Daoy (cell line): ENCODE measurements at places on chromosomes 1 and 21.

- DNase-seq: no peak
Observed at GRCh38 chr1:178518894-178519293, 6.0 kb downstream of the TEX35 start.

DNA sequence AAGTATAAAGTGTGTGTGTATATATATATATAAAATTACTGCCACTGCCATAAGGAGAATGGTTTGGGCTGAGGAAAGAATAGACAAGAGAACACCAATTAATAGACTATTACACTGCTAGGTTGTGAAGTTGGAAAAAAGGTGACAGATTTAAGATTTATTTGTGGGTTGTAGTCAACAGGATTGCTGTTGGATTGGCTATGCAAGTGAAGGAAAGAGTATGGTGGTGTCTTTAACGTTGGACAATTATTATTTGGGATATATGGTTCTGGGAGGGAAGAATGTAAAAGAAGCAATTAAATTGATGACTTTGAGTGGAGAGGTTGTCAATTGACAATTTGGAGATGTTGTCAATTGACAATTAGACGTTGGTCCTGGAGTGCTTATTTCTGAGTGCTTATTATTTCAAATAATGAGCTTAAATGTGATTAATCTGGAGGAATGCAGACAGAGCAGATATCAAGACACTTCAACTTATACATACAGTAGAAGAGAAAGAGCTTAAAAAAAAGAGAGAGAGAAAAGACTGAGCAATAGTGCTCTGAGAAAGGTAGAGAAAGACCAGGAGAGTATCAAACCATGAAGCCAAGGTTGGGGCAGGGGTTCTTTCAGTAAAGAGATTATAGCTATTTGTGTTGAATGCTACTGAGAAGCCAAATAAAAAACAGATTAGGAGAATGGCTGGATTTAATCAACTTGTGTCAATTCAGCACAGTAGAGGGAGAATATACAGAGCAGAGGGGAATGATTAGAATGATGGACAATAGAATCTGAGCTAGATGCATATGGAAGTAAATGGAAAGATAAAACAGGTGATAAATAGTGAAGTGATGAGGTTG is 9.7 kb downstream of the PTGS2 start:
- no peak for DNase-seq

DNA sequence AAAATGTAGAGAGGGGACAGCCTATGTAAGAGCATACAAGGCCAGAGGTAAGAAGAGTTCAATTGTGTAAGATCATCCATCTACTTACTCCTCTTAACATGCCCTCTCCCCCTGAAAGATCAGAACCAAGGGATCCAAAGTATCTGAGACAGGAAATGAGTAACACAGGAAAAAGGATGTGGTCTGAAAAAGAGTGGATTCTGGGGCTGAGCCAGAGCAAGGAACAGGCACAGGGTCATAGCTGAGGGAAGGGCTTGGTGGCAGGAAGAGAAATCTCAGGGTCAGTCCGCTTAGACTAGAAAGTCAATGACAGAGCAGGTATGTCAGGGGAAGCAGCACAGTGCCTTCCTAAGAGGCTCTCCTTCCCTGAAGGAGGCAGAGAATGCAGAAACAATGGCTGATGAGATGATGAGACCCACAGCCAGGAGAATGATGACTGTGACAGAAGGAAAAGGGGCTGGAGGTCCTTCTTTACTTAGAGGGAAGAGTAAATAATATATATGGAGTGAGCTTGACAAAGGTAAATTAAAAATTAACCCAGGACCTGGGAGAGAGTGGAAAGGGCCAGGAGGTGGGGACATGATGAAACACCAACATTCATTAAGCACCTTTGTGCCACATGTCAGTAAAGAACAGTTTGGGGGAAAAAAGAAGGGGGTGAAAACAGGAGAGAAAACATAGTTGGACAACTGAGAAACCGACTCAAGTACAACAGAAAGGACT is 26.2 kb upstream of the A3GALT2 start:
- peak; percentile 97 for DNase-seq

DNA sequence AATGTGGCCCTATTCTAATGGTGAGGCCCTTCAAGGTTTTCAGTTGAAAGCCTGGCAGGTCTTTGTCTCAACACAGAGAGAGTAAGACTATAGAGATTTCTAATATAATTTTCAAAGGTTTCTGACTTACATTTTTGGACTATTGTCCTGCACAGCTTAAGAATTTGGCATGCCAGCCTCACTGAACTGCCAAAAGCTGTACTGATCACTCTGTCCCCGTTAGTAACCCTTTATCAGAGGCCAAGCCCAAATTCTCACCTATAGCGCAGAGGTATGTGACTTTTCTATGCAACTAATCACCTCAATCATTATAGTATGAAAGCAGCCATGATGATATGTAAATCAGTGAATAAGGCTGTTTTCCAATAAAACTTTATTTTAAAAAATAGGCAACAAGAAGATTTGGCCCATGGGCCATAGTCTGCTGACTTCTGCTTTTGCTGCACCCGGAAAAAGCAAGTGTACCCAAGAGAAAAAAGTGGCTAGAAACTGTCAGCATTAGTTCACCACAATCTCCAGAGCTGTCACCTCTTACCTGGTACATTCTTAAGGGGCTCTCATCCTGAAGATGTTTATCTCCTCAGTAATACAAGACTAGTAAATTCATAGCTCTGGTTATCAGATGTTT is 85.4 kb downstream of the PIGK start:
- DNase-seq: no peak

DNA sequence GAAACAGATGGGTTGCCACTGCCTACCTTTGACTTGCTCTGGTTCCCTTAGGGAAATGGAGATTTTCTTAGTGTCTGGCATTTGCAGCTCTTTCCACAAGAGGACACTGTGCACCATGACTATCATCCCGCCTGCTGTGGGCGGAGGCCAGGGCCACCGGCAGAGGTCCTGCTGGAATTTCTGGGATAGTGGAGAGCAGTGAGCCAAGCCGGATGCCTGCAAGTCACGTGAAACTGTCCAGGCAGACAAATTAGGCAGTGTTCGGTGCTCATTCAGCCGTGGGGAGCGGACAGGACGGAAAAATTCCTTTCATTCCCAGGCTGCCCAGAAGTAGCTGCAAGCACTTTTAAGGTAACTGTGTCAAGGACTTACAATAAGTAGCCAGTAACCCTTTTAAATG is 43.4 kb downstream of the IGSF5 start:
- peak; percentile 88 for DNase-seq

- peak; percentile 60 for DNase-seq
Observed at GRCh38 chr21:35086357-35086756, 37.3 kb upstream of the RUNX1 start.

DNA sequence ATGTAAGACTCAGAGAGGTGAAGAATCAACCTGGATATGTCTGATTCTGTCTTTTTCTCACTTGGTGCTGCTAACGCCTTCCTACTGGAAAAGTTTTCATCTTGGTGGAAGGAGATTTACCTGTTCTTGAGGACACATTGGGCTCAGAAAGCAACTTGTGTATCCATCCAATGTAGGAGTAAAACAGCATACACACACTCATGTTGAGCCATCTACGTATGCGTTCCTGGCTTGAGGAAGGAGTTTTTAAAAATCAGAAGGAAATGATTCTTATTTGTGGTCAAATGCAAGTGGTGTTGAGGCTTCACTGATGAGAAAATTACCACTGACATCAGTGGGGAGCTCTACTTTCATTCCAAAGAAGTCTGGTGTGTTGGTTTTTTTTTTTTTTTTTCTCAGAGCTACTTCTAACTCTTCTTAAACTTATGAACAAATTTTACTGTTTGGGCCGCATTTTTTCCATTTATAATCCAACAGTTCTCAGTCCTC is 25.6 kb downstream of the XCL2 start:
- no peak for DNase-seq

- no peak for DNase-seq
Observed at GRCh38 chr1:220521778-220522177, 6.2 kb upstream of the MARK1 start.

- DNase-seq: no peak
Observed at GRCh38 chr1:199751506-199751905, 276.0 kb upstream of the NR5A2 start.

- DNase-seq: peak; percentile 91
Observed at GRCh38 chr21:38796424-38796823, 9.3 kb upstream of the ETS2 start.

GRCh38 chr1:6505367-6506209 is 14.1 kb upstream of the PLEKHG5 start:
- no peak for DNase-seq

DNA sequence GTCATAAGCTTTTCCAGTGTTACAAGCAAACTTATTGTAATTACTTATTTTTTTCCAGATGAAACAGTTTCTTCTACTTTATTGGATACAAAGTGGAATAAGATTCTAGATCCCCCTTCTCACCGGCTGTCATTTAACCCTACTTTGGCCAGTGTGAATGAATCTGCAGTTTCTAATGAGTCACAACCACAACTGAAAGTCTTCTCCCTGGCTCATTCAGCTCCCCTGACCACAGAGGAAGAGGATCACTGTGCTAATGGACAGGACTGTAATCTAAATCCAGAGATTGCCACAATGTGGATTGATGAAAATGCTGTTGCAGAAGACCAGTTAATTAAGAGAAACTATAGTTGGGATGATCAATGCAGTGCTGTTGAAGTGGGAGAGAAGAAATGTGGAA is 95.5 kb downstream of the ZFYVE9 start:
- DNase-seq: peak; percentile 84

GRCh38 chr1:223834660-223835263 is 11.0 kb downstream of the TP53BP2 start:
- no peak for DNase-seq

DNA sequence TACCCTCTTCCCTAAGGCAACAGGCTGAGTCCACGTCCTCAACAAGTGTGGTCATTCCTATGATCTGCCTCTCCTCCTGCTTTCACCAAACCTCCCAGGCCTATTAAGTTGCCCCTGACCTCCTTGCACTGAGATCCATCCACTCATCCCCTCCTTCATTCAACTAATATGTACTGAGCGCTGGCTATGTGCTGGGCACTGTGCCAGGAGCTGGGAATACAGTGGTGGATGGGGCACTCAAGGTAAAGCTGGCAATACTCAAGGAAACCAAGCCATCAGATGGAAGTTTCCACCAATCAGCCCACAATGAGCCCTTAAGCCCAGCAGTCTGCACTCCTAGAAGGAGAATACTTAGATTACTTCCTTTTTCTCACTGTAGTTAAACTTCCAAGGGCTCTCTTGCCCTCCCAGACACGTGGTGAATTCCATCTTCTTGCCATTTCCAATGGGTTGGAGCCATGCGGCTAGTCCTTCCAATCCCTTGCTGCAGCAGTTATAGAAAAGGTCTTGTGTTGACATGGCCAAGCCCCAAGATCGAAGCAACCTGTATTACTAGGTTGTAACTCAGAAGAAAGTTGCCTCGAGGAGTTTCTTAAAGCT is 279.9 kb upstream of the RUNX1 start:
- DNase-seq: no peak

- no peak for DNase-seq
Observed at GRCh38 chr21:20856926-20857325, 141.3 kb upstream of the NCAM2 start.

DNA sequence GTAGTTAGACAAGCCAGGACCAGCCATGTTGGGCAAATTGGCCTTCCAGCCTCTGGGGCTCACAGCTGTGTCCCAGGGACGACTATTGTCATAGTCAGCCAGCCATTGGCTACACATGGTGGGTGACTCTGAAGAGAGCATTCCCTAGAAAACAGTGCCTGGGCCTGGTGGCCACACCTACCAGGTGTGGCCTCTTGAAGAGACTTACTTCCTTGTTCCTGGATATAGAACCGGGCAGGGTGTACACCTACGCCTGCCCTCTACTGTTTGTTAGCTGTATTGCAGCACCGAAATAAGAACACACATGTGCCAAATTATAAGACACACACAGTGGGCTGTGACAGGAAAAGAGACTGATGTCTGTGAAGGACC is 134.6 kb upstream of the ARHGEF16 start:
- peak; percentile 80 for DNase-seq

- DNase-seq: no peak
Observed at GRCh38 chr1:184082541-184083415, 31.2 kb downstream of the TSEN15 start.

DNA sequence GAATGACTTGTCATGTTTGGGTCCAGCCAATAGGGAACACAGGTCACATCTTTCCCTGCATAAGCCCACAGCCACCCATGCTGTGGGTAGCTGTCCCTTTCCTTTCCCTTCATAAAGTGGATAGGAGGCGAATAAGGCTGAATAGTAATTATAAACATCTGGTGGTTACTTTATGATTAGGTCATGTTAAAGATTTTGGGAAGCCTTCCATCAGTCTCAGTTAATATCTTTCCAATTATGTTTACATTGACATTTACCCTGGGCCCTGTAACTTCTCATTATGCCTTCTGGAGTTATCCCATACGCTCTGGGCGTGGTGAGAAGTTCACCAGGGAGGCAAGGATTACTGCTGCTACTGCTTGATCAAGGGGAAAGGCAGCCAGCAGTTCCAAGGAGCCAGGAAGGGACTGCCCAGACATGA is 197.2 kb downstream of the HLX start:
- DNase-seq: no peak

GRCh38 chr21:14547834-14548513 is 1.9 kb upstream of the SAMSN1 start:
- no peak for DNase-seq

DNA sequence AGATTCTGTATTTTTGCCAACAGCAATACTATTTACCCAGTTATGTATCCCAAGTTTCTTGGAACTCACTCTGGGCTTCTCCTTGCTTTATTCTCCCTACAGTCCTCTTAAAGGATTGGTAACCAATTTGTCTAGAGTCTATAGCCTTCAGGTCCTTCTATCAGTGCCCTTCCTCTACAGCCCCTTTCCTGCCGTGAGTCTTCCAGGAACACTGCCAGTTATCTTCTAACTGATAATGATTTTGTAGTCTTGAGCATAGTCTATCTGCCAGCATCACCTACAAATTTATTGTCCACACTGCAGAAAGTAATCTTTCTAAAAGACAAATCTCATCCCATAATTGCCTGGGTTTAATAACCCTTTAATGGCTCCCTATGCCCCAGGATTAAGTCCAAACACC is 8.2 kb downstream of the LRRC8B start:
- no peak for DNase-seq

DNA sequence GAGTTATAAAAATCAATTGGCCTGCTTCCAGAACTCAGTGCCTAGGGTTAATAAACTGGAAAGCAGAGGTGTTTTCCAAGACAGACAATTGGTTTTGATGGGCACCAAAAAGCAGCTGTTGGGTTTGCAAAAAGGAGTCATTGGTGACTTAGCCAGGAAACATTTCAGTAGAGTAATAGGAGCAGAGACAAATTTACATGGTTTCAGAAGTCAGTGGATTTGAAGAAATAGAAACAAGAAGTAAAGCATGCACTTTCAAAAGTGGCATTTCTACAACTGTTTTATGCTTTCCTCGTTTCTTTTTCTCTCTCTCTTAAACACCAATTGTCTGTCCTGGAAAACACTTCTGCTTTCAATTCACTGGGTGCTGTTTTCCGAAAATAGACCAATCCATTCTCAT is 87.8 kb downstream of the GLUL start:
- DNase-seq: no peak

GRCh38 chr1:84973498-84974334 is 23.2 kb downstream of the MCOLN2 start:
- peak; percentile 17 for DNase-seq

DNA sequence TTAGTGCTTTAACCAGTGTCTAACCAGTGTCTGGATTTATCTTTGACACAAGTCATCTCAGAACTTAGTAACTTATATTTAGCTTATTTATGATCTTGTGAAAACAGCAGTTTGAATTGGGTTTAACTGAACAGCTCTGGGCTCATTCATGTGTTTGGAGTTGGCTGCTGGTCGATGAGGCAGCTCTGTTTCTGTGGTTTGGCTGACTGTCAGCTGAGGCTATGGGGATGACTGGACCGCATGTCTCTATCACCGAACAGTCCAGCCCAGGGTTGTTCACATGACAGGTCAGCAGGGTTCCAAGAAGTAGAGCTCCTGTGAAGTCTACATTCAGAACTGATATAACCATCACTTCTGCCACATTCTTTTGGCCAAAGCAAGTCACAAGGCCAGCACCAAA is 29.1 kb upstream of the C21orf91 start:
- DNase-seq: peak; percentile 85
